8988T (cell line): ENCODE measurements at places on chromosomes 4 and X.

DNA sequence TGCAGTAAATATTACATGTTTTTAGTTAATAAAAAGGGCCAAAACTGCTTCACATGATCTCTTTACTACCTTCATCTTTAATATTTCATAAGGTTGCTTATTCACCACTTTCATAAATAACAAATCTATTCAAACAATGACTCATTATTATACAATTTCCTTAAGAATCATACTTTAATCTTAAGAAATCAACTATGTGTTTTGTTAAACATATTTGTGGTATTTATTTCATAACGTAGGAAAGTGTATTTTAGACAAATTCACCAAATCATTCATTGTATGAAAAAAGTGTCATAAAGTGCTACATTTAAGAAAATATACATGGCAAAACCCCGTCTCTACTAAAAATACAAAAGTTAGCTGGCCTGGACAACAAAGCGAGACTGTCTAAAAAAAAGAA lies 150.5 kb upstream of the RXFP1 start:
- no peak for DNase-seq

GRCh38 chr4:40848251-40848650 lies 98.5 kb downstream of the NSUN7 start:
- DNase-seq, result no peak

GRCh38 chrX:72268597-72269365 lies 8.3 kb downstream of the RPS4X start:
- no peak for DNase-seq

DNA sequence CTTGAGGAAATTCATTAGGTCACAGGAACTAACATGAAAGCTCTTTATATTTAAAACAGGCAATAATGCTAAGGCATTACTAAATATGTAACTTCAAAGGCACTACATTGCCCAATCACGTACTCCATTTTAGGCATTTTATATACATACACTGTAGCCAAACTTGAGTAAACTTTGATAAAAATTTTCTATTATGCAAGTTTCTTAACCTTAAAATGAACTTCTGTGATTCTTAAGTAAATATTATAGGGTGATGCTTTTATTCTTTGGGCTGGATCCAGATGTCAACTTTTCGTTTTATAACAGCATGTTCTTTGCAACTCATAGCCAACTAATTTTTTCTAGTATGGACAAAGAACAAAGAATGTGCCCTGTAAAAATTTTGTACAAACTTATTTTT lies 28.3 kb upstream of the MAP9 start:
- no peak for DNase-seq

GRCh38 chrX:149371986-149372385 lies 133.1 kb downstream of the IDS start:
- DNase-seq, result no peak

GRCh38 chrX:65744965-65745364 lies 77.5 kb downstream of the MSN start:
- no peak for DNase-seq
